ENCODE measurements at places on chromosomes 3 and 15. TPM values are rescaled to one million over a fixed set of nuclear protein-coding genes. Genes with fewer than 3 reads are reported as not detected.

The BFSP2 gene
- total RNA-seq = 0.45 TPM

- no peak for DNase-seq
These were observed 993.8 kb downstream of the GBE1 start for GRCh38 chr3:80767604-80768003.

DNA sequence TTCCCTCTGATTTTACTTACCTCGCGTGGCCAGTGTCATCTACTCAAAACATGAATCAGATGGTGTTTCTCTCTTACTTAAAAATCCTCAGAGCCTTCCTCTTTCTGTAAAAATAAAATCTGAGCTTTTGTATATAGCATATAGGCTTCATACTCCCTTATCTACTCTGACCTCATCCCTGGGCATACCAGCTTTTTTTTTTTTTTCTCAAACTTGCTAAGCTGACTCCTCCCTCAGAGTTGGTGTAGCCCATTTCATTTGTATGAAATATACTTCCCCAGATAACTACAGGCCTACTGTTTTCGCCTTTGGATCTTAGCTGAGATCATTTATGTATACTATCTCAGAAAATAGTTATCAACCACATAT lies 648.9 kb upstream of the ALCAM start:
- no peak for DNase-seq

GRCh38 chr3:7489417-7489816 lies 628.5 kb downstream of the GRM7 start:
- no peak for DNase-seq

- DNase-seq = no peak
These were observed 98.6 kb downstream of the MYRIP start for GRCh38 chr3:39907981-39908380.
